ENCODE measurements at places on chromosomes 2 and 18.
A peak's percentile ranks its signal among the peaks of the same experiment; 100 is the strongest.

DNA sequence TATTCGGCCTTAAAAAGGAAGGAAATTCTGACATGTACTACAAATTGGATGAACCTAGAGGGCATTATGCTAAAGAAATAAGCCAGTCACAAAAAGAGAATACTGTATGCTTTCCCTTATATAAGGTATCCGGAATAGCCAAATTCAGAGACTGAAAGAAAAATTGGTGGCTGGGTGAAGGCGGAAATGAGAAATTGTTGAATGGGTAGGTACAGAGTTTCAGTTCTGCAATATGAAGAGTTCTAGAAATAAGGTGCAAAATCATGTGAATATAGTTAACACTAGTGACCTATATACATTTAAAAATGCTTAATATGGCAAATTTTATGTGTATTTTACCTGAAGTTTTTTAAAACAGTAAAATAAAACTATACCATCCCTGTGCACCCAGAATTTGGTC lies 43.1 kb downstream of the RMP24 start:
- no peak for DNase-seq

GRCh38 chr2:58186501-58186900 lies 54.6 kb downstream of the FANCL start:
- no peak for DNase-seq

DNA sequence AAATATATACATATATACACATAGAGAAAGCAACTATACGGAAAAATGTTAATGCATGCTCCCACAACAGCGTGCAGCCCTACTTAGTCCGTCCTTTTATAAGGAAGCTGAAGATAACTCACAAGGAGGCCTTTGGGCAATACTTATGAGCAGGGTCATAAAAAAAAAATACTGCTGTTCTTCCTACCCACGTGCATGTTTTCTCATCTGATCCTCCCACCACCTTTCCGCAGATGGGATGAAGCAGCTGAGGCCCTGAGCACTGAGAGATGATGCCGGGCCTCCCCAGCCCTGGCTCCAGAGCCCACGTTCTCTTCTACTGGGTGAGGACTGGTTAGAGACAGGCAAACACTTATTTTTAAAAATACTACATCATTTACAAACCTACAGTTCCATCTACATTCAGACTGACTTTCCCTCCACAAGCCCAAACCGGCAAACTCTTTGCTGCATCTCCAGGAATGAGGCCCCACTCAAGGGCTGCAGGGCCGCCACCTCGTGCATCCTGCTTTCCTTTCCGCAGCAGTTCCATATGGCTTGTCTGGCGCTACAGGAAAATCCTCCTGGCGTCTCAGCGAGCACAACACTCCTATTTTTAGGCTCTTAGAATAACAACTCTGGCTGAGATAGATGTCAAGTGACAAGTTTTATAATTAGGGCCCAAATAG lies 41.6 kb downstream of the TBC1D8 start:
- no peak for DNase-seq

GRCh38 chr2:138504092-138504491 lies 2.5 kb downstream of the SPOPL start:
- no peak for DNase-seq

DNA sequence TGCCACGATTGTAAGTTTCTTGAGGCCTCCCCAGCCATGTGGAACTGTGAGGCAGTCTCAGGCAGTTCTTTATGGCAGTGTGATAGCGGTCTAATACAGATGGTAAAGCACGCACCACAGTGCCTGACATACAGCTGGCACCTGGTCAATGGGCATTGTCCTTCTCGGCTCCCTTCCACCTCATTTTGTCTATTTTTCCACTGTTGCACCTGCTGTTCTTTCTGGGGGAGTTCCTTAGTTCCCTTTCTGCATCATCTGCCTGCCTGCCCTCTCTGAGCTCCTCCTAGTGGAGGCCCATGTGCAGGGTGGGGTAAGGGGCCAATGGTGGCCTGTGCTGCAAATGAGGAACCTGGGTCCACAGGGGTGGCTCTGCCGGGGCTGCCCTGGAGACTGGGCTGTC lies 157.6 kb downstream of the LPIN1 start:
- DNase-seq: no peak

GRCh38 chr2:107466241-107466640 lies 360.5 kb upstream of the RGPD4 start:
- no peak for DNase-seq

GRCh38 chr2:234300391-234300925 lies 196.4 kb downstream of the ARL4C start:
- no peak for DNase-seq

- no peak for DNase-seq
Measured at GRCh38 chr18:80253871-80254492, 6.7 kb upstream of the PARD6G start.

DNA sequence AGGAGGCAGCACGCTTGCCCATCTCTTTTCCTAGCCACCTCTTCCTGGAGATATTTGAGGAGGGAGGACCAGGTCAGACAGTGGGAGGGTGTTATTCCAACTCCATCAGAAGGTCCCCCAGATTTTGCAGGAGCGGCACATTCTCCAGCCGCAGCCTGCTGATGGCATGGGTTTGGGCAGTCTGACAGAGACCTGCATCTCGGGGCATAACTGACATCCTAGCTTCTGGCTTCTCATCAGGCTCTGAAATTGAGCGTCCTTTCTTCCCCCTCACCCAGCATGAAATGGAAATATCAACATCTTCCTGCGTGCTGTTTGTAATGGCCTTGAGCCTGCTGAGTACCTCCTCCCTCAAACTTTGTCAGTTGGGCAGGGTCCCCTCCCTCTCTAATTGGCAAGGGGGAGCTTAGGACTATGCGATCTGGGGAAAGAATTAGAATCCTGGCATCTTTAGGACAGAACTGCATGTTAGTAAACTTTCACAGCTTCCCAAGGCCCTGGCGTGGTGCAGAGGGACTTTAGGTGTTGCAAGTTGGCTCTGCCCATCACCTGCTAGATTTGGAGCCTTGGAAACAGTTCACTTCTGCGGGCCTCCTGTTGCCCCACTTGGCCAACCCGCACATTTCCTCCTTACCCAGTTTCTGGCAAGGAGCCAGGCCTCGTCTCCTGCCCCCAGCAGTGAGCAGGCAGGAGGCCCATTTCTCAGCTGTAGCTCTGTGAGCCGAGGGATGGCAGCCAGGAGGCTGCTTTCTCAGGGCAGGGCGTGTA lies 2.2 kb downstream of the ITM2C start:
- DNase-seq: peak; percentile 28

DNA sequence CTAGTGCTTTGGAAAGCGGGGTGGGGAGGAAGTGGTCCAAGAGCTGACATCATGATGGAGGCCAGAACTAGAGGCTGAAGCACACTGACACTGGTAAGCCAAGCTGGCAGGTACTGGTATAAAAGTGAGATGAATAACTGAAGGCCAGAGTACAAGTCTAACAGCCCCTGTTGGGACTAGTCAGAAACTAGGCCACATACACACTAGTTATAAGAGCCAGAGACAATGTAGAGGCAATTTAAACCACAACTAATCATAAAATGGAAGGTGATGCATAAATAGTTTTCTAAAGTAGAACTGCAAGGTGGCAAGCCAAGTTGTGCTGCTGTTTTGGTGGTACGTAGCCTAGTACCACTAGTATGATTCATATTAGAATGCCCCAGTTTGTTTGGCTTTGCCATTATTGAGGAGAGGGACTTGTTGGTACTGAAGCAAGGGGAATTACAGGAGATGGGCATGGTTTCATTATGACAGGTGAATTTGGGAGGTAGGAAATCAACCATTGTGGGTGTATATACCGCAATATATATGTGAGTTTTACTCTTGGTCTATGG lies 57.6 kb downstream of the GDF7 start:
- no peak for DNase-seq

DNA sequence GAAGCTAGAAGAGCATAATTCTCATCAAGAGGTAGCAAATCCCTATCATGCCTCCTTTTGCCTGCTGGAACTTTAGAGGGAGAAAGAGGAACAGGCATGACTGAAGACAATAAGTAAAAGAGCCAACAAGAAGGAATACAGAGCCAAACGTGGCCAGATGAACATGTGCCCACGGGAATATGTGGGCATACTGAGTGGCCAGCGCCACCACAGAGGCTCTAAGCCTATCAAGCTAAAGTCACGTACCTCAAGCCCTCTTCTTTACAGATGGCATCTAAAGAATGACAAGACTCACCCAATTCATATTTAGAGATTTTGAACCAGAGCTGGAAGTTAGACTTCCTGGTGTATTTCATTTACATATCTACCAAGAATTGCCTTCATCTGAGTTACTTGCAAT lies 59.9 kb upstream of the ITGA4 start:
- no peak for DNase-seq

DNA sequence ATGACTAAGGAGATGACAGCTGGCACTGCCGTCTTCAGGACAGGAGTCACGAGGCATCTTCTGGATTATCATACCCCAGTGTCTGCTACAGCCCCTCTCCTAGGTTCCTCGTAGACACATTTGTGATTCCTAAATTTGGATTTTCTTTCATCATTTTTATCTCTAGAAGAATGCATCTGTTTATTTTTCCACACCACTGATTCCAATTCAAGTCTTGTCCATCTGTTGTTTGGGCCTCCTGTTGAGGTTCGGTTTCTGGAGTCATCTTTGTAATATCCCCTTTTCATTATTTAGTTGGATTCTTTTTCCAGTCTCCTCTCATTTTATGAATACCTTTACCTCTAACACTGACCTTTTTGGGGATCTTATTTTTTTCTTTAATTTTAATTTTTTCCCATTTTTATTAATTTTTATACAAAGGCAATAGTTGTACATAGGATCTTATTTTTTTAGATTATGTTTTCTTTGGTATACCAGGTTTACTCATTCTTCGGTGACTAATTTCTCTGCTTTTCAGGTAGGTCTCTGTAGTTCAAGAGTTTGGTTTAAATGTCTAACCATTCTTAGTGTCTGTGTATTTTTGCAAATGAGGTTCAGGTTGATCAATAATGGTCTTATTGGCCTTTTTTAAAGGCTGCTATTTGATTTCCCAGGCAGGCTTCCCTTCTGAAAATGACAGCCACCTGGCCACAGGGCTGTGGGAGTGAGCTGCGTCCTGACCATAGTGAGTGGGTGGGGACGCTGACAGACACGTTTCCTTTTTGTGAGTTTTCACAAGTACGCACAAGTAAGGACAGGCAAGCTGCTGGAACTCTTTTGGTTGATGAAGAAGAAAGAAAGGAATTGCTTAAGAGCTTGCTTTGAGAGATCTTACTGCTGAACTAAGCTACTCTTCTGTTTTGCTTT lies 34.5 kb downstream of the FARP2 start:
- DNase-seq: no peak

DNA sequence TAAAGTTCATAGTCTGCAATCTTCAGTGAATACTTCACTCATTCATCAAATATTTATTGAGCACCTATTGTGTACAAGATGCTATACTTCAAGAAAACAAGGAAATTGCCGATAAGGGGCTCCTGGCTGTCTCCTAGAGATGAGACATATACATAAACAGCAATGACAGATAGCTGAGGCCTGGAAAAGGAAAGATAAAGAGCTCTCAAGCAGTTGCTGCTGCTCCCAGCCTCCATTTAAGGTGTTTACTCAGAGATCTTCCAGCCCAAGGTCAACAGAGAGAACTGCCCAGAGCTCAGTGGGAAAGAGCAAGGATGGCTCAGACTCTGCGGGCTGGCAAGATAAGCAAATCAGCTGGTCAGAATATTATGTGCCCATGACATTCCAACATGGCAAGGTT lies 3.3 kb upstream of the SLC14A2 start:
- DNase-seq: no peak

GRCh38 chr18:63848159-63848558 lies 39.3 kb upstream of the SERPINB2 start:
- no peak for DNase-seq

DNA sequence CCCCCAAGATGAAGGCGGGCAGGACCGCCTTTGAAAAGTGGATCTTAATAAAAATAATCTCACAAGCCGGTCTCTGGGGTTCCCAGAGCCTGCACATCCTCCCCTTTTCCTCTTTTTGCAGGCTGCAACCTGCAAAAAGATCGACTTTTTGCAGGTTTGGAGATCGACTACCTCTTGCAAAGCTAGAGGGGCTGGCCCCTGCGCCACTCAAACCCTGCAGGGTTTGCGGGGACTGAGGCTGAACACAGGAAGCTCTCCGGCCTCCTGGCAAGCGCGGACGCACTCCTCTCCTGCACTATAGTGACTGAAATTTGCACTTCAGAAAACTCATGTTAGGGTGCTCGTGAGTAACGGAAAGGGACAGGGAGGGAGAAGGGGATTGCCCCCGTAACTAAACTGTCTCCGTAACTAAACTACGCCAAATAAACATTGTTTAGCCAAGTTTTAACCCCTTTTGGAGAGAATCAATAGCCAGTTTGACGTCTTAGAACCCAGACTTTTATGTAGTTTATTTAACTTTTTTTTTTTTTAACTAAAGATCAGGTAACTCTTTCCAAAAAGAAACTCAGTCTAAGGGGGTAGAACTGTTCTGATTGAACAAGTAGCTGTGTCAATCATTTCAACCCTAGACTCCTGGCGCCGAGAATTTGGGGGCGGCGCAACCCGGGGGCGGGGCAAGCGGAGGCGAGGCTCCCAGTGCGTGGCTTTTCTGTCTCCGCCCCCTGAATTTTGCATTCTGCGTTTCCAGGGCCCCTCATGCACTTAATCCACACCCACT lies 2.5 kb downstream of the IGFBP5 start:
- no peak for DNase-seq

- DNase-seq: peak; percentile 66
Measured at GRCh38 chr2:196926562-196927375, at the start of gene PGAP1. Gene PGAP1 (minus strand): TSS chr2:196926707. CDS start chr2:196926616, 91 bp downstream.

GRCh38 chr2:219441451-219442255 lies 7.0 kb downstream of the SPEG start:
- DNase-seq: no peak

DNA sequence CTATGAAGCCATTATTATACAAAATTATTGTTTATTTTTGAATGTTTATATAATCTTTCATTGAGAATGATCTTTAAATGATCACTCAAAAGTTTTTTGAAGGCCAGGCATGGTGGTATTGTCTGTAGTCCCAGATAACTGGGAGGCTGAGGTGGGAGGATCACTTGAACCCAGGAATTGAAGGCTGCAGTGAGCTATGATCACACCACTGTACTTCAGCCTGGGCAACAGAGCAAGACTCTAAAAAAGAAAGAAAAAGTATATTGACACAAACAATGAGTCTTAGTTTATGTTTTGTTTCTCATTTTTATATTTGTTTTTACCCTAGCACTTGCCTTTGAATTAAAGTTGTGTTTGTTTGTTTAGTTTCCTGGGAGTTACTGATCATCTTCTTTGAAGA lies 2.3 kb downstream of the TWSG1 start:
- no peak for DNase-seq

GRCh38 chr2:121004950-121005349 lies 269.3 kb downstream of the GLI2 start:
- DNase-seq: no peak

DNA sequence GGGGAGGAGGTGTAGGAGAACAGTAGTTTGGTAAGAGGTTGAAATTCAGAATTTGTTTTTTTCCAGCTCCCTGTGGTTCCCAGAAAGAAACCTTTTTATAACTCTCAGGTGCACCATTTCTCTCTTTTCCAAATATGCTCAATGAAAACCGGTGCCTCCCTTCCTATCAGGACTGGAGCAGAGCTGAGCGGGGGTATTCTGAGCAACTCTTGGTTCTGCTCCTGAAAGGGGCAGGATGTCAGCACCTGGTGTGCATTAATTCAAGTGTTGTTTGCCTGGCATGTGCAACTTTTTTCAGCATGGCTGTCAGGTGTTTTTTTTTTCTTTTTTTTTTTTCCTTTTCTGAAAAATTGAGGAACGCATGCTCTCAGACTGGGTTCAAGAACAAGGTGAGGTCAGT lies 74.1 kb downstream of the MAPK4 start:
- DNase-seq: no peak

- DNase-seq: no peak
Measured at GRCh38 chr18:73043611-73044010, 175.8 kb upstream of the NETO1 start.

Data from stimulated activated CD4-positive, alpha-beta T cell treated with anti-CD3 and anti-CD28 coated beads, TNF-alpha, amount 100 ng/mL, for 24 hours (primary cell).